Ureter (tissue), 1 donor: ENCODE measurements at places on chromosomes 7 and 10. TPM values are rescaled to one million over a fixed set of nuclear protein-coding genes. Genes with fewer than 3 reads are reported as not detected.

DNA sequence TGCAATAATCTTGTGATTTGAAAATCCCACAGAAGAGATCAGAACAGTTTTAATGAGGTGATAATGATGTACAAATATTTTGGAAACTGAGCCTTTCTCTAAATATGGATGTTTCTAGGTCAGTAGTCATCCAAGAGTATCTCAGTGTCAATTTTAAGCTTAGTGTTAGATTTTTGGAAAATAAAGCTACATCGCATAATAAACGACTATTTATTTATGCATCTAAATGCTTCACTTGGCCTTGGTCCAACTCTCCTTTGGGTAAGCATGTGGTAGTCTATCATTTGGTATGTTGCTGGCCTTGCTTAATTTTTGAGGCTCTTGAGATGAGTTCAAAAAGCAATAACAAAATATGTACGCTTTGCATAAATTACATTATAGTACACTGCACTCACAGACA, 5.4 kb upstream of the PPP1R9A start:
- no peak for DNase-seq

DNA sequence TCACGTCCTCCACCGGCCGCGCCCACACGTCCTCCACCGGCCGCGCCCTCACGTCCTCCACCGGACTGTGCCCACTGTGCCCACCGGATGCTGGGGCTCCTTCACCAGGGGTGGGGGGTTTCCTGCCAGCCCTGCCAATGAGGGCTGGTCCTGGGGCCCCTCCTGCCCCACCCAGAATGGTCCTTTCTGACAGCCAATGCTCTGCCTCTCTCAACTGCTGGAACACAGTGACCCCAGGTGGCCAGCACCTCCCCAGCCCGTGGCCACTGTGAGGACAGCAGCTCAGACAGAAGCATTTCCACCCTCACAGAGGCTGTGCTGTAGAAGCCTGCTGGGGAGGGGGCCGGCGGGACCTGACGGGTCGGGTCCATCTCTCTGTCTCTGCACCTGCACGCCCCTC, 90.1 kb upstream of the DNAAF5 start:
- no peak for DNase-seq

DNA sequence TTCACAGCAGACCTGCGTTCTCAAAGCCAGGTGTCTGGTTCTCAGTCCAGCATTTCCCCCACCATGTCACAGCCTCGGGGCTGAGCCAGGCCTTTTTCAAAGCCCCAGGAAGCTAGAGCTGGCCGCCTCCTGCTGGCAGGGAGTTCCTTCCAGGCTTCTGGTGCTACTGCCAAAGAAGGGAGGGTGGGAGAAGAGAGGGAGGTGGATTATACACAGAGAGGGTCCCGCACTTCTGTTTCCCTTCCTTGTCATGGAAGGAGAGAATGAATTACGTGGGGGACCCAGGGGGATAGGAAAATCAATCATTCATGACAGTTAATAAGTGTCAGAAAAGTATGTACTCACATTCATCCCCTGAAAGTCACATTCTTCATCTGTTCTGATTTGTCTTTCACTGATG, 600 bp upstream of the LGI1 start:
- no peak for DNase-seq

- no peak for DNase-seq
Observed at GRCh38 chr7:2154831-2155230, 77.9 kb downstream of the MAD1L1 start.

GRCh38 chr10:85420501-85421191, 945.9 kb downstream of the GRID1 start:
- no peak for DNase-seq

DNA sequence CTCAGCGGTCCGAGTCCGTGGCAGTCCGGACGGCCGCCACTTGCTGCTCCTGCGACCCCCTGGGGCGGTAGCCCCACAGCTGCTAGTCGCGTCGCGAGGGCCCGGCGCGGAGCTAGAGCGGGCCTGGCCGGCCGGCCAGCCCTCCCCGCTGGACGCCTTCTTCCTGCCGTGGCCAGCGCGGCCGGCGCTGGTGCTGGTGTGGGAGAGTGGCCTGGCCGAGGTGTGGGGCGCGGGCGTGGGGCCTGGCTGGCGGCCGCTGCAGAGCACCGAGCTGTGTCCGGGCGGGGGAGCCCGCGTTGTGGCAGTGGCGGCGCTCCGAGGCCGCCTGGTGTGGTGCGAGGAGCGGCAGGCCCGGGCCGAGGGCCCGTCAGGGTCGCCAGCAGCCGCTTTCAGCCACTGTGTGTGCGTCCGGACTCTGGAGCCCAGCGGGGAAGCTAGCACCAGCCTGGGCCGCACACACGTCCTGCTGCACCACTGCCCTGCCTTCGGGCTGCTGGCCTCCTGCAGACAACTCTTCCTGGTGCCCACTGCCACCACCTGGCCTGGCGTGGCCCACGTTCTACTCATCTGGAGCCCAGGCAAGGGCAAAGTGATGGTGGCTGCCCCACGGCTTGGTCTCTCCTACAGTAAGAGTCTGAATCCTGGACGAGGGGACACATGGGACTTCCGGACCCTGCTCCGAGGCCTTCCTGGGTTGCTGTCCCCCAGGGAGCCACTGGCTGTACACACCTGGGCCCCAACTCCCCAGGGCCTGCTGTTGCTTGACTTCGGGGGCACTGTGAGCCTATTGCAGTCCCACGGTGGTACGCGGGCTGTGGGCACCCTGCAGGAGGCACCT, 631 bp downstream of the HPS6 start:
- no peak for DNase-seq

DNA sequence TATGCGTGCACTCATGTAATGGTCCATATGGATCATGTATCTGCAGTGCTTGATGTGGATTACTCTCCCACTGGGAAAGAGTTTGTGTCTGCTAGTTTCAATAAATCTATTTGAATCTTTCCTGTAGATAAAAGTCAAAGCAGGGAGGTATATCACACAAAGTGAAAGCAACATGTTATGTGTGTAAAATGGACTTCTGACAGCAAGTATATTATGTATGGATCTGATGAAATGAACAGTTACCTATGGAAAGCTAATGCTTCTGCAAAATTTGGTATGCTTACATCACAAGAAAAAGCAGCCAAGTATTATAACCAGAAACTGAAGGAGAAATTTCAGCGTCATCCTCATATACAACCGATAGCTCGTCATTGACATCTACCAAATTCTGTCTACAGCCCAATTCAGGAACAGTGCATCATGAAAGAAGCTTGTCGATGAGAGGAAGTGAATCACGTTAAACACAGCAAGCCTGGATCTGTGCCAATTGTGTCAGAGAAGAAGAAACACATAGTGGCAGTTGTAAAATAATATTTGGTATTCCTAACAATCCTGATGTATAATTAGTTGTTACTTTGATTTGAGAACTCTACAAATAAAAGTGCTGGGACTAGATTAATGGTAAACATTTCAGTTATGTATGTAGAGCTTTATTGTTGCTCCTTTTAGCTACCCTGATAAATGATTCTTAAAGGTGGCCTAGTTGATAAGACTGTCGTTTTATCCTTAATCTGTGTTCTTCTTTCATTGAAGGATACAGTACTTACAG, 14.2 kb upstream of the SYPL1 start:
- peak; percentile 67 for DNase-seq

DNA sequence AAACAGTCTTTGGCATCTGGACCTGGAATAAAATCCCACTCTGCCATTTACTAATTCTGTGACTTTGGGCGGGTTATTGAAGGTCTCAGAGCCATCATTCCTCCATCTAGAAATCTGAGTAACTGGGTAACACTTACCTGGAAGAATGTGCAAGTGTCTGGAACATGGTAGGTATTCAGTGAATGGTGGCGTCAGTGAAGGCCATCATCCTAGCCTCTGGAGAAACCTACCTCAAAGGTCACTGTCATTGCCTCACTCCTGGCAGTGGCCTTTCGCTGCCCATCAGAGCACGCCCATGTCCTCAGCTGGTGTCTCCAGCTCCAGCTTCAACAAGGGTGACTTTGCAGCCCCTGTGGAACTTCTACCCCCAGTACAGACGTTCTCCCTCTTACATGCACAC, 4.5 kb downstream of the GAL3ST4 start:
- no peak for DNase-seq

DNA sequence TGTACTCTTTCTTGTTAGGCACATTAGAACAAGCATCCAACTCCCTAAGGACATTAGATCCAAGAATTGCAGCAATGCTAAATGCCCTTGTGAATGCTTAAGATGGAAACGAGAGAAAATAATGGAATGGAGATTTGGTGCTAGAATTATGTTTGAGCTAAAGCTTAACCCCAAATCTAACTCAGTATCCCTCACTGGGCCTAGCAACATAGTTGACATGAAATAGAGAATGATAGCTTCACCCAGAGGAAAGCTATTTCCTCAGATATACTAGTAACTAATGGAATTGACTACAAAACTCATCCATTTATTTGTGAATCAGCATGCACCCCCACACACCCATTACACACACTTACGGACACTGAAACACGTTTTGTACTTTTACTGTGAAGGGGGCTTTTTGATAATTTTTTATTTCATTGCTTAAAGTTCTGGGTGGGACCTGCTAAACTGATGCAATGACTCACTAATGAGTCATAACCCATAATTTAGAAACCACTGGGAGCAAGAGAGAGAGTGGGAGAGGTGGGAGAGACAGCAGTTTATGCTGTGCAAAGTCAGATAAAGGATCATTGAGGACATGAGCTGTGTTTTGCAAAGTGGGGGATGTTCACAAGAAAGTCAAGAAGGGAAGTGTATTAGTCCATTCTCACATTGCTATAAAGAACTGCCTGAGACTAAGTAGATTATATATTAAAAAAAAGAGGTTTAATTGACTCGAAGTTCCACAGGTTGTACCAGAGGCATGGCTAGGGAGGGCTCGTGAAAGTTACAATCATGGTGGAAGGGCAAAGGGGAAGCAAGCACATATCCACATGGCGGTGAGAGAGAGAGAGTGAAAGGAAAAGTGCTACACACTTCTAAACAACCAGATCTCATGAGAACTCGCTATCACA, 382.7 kb downstream of the SFMBT2 start:
- DNase-seq = no peak

DNA sequence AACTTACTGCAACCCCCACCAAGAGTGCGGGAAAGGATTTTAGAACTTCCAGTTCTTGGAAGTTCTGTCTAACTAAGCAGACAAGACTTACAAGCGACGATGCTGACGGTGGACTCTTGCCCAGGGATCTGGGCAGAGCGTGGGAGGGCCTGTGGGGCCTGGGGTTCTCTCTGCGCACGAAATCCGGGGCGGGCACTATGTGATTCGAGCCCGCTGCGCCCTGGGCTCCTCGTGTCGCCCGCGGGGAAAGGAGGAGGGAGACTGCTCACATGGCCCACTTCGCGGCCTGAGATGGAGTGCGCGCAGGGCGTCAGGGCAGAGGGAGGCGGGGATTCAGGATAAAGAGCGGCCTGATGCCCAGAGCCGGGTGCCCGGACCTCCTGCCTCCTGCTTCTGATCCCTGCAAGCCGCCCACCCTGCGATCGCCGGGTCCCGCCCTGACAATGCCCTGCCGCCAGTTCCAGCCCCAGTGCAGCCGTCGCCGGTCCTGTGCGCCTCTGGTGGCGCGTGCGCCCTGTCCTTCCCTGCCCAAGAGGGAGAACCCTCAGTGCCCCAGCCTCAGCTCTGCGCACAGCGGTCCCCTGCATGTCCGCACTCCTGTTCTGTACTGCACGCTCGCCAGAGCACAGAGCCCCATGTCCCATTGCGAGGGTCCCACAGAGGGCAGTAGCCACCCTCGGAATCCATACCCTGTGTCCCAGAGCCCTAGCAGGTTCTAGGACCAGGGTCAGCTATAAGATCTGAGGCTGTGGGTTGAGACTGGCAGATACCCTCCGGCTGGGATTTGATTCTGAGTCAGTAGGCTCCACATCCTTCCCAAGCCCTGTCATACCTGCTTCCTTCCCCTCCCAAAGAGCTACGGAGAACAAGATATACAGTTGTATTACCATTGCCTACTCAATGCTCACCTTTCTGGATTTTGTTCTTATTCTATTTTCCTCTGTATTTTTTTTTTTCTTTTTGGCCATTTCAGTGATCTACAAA, 99.4 kb upstream of the TMEM106B start:
- DNase-seq = peak; percentile 76

SLC16A12 gene
- total RNA-seq = 0.08 TPM

DYNC1I1 gene
- total RNA-seq = 14.6 TPM

DENND2A gene
- 14.9 TPM for total RNA-seq

OR2A25 gene
- not detected for total RNA-seq

EGR2 gene
- total RNA-seq = 5.7 TPM

ADRA2A gene
- 7.2 TPM for total RNA-seq

NCF1 gene
- total RNA-seq = 1.9 TPM

MIOS gene
- 49.5 TPM for total RNA-seq

HOGA1 gene
- 1.3 TPM for total RNA-seq

SFXN4 gene
- 34.5 TPM for total RNA-seq
